Testis (tissue), 5 donors: ENCODE measurements at places on chromosomes 11 and 22. TPM values are rescaled to one million over a fixed set of nuclear protein-coding genes. Genes with fewer than 3 reads are reported as not detected.

Gene ASPHD2
- 4.2 TPM for polyA plus RNA-seq

Gene EHF
- polyA plus RNA-seq = 3.5 TPM

Gene MS4A3
- polyA plus RNA-seq = 0.63 TPM

Gene SELENOO
- polyA plus RNA-seq = 20.8 TPM

Gene MRGPRX3
- not detected for polyA plus RNA-seq

Gene SERHL2
- 11.3 TPM for polyA plus RNA-seq

Gene RASL10A
- polyA plus RNA-seq = 2.2 TPM

Gene DUSP8
- 7.0 TPM for polyA plus RNA-seq

Gene GPHA2
- polyA plus RNA-seq = 6.9 TPM

Gene CCDC15
- polyA plus RNA-seq = 8.0 TPM

Gene FOSL1
- polyA plus RNA-seq = 1.7 TPM

Gene MOGAT2
- 0.24 TPM for polyA plus RNA-seq

Gene KCNJ11
- polyA plus RNA-seq = 1.7 TPM

Gene OR2D2
- polyA plus RNA-seq = not detected

Gene ENTHD1
- polyA plus RNA-seq = 21.1 TPM

Gene CST6
- 3.0 TPM for polyA plus RNA-seq
